ENCODE measurements at places on chromosomes 2 and 18.

- no peak for DNase-seq
These were observed 56.7 kb downstream of the MALT1 start for GRCh38 chr18:58727776-58728500.

DNA sequence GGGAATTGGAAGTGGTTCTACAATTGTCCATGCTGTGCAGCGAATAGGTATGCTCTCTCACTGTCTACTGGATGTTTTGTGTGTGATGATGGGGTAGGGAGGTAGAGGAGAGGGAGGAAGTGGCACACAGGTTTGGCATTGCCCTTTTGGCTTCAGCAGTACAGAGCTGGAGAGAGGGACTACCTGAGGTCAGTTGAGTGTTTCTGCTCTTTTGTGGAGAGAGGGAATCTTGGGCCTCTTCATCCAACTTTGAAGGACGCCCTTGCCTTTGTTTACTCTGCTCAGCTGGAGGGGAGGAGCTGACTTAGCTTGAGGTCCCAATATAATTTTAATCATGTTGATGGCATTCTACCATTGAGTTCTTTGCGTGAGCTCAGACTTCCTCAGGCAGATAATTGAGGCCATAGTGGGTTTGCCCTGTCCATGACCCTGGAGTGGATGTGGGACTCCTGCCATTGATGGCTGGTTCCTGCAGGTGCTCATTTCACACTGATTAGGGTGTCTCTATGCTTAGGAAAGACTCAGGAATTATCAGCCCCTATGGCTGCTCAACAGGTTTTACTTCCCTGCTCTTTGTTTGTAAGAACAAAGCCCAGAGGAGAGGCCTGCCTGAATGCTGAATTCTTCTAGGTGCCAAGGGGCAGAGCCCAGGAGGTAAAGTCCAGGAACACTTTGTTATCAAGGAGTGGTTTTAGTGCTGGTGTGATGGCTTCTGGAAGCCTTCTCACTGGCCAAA is 7.2 kb downstream of the RPIA start:
- DNase-seq = no peak

GRCh38 chr2:233965032-233965603 is 47.9 kb downstream of the TRPM8 start:
- no peak for DNase-seq

- no peak for DNase-seq
These were observed 132.9 kb upstream of the HDAC4 start for GRCh38 chr2:239533569-239534316.

- no peak for DNase-seq
These were observed 28.8 kb downstream of the ANKRD30B start for GRCh38 chr18:14776801-14777200.

All from right renal pelvis (tissue), 4 donors.